Activated naive CD8-positive, alpha-beta T cell treated with anti-CD3 and anti-CD28 coated beads for 36 hours (primary cell): ENCODE measurements at places on chromosomes 7 and 10. TPM values are rescaled to one million over a fixed set of nuclear protein-coding genes. Genes with fewer than 3 reads are reported as not detected.

The OR2A1 gene
- total RNA-seq = not detected

The PLXDC2 gene
- total RNA-seq = 0.04 TPM

The CNPY1 gene
- not detected for total RNA-seq

The AKR1C2 gene
- not detected for total RNA-seq

The SLC39A12 gene
- total RNA-seq = not detected

The IDI2 gene
- total RNA-seq = not detected

The NUTM2E gene
- not detected for total RNA-seq

The PRLHR gene
- not detected for total RNA-seq

The HOXA9 gene
- not detected for total RNA-seq

The TMEM270 gene
- not detected for total RNA-seq

The NPY gene
- total RNA-seq = not detected

The STEAP1 gene
- 2.0 TPM for total RNA-seq

The CALD1 gene
- total RNA-seq = 1.1 TPM

The AGR3 gene
- total RNA-seq = not detected

The SORBS1 gene
- 0.64 TPM for total RNA-seq

The ZNF239 gene
- total RNA-seq = 1.7 TPM

The THSD7A gene
- total RNA-seq = not detected

The IQUB gene
- total RNA-seq = not detected

The IGF2BP3 gene
- 0.41 TPM for total RNA-seq

The C7orf57 gene
- total RNA-seq = 1.1 TPM

The CALML5 gene
- total RNA-seq = not detected

The RAPGEF5 gene
- 0.82 TPM for total RNA-seq

The OR2F2 gene
- total RNA-seq = not detected

The ACTL6B gene
- not detected for total RNA-seq

The BMPER gene
- not detected for total RNA-seq

The PSMC2 gene
- total RNA-seq = 168 TPM

The PLEKHA1 gene
- total RNA-seq = 18.8 TPM

The FGFBP3 gene
- total RNA-seq = 3.9 TPM

The VAX1 gene
- not detected for total RNA-seq

The FANK1 gene
- total RNA-seq = 1.1 TPM

The MRPS24 gene
- total RNA-seq = 152 TPM

The MAT1A gene
- total RNA-seq = not detected

The SUGCT gene
- 2.9 TPM for total RNA-seq

The ASB10 gene
- total RNA-seq = not detected

The GRB10 gene
- total RNA-seq = 2.5 TPM

The H2BK1 gene
- total RNA-seq = not detected

The CUZD1 gene
- total RNA-seq = 2.0 TPM

The NME8 gene
- total RNA-seq = not detected

The OR2A5 gene
- not detected for total RNA-seq

The GPR146 gene
- total RNA-seq = 2.8 TPM

The LRIT1 gene
- not detected for total RNA-seq

The AMPH gene
- total RNA-seq = not detected

The CCDC136 gene
- total RNA-seq = 11.0 TPM

The GPRIN2 gene
- not detected for total RNA-seq

The PHF14 gene
- 43.1 TPM for total RNA-seq

The TUBAL3 gene
- not detected for total RNA-seq

The SPACDR gene
- 1.5 TPM for total RNA-seq

The AP3M1 gene
- total RNA-seq = 45.4 TPM

The PNLIP gene
- total RNA-seq = not detected

The TMEM196 gene
- total RNA-seq = not detected

The MYO3A gene
- total RNA-seq = 0.74 TPM

The TACR2 gene
- not detected for total RNA-seq

The SPDYE2 gene
- total RNA-seq = not detected

The CYP3A5 gene
- total RNA-seq = not detected

The FXYD4 gene
- not detected for total RNA-seq

The PTPRZ1 gene
- not detected for total RNA-seq
